ENCODE measurements at places on chromosomes 12 and 14. TPM values are rescaled to one million over a fixed set of nuclear protein-coding genes. Genes with fewer than 3 reads are reported as not detected.

Gene P2RX4
- 11.6 TPM for total RNA-seq

Gene LBHD2
- total RNA-seq: not detected

Gene TSHR
- total RNA-seq: not detected

Gene SLC7A7
- 0.34 TPM for total RNA-seq

Gene LMO3
- total RNA-seq: 0.34 TPM

Gene RAPGEF3
- 2.0 TPM for total RNA-seq

Gene DIABLO
- total RNA-seq: 56.7 TPM

Gene KLHL42
- total RNA-seq: 27.0 TPM

Gene PTPRO
- 0.07 TPM for total RNA-seq

Gene FAM186B
- 0.57 TPM for total RNA-seq

Gene CMA1
- total RNA-seq: not detected

Gene TEX22
- total RNA-seq: 0.28 TPM

Gene RILPL1
- total RNA-seq: 17.4 TPM

Gene ADCY4
- total RNA-seq: 0.85 TPM

Gene OR6C70
- not detected for total RNA-seq

Gene SLC39A2
- 0.64 TPM for total RNA-seq

Gene RNASE7
- total RNA-seq: 33.8 TPM

Gene TBX3
- 2.4 TPM for total RNA-seq

Gene MMP19
- total RNA-seq: 0.28 TPM

Gene PPFIBP1
- 61.5 TPM for total RNA-seq

Gene TAS2R43
- total RNA-seq: not detected

Gene PELI2
- 1.0 TPM for total RNA-seq

Gene PTPN6
- total RNA-seq: 17.4 TPM

Gene DUSP6
- 123 TPM for total RNA-seq
